ENCODE measurements at places on chromosomes 12 and 14.

GRCh38 chr12:120170631-120171030 is 23.9 kb downstream of the GCN1 start:
- no peak for DNase-seq

DNA sequence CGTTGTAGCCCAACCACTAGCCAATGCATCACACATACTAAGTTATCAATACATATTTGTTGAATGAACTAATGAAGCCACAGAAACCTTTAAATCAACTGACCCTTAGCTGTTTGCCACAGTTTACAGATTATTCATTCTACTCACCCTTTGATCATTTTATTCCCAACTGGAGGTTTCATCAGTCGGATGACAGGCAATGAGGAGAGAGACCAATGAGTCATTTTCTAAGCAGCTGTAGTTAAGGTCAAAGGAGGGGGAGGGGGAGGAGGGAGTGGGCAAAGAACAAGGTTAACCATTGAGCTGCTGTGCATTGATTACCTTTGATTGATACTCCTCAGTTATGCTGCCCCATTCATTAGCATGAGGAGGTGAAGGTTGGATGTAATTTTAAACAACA is 469.5 kb downstream of the VRK1 start:
- no peak for DNase-seq

- DNase-seq, result no peak
These were observed 145.0 kb downstream of the WIF1 start for GRCh38 chr12:64976131-64976530.

GRCh38 chr12:52261208-52261484 is 13.3 kb upstream of the KRT86 start:
- no peak for DNase-seq

GRCh38 chr14:49549881-49550280 is 36.3 kb downstream of the RPS29 start:
- DNase-seq, result no peak

DNA sequence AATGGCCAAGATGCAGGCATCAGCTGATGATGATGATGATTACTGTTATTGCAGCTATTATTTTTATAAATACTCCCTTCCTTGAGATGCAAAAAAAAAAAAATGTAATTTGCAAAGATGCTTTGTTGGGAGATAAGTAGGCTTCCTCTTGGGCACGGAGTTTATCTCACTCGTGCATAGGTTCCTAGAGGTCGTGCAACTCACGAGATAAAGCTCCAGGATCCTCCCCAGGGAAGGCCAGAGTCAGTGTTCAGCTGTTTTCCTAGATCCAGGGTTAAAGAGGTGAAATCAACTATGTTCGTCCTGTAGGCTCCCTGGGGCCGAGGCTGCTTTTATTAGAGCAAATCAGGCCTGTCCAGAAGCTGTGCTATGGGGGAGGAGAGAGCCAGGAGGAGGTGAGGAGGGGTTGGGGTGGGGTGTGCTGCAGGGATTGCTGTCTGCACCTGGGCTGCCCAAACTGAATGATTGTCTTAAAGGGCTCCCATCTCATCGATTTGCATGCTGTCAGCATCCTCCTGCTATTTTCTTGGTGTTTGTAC is 270.3 kb downstream of the NRXN3 start:
- DNase-seq, result no peak

GRCh38 chr14:51147183-51147582 is 52.3 kb upstream of the TRIM9 start:
- DNase-seq, result no peak

DNA sequence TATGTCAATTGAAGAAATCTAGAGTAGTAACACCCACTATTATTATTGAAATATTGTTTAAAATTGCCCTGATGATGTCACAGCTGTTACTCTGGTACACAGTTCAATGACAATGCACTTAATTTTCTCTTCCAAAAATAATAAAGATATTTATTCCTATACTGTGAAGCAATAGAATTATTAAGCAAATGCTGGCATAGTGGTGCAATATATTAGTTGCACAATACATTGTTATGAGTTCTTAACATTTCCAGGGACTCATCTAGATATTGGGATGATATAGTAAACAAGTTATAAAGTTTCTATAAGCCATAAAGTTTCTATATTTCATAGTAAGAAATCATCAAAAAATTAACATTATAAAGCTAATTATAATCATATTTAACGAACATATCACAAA is 897.8 kb downstream of the LRFN5 start:
- no peak for DNase-seq

DNA sequence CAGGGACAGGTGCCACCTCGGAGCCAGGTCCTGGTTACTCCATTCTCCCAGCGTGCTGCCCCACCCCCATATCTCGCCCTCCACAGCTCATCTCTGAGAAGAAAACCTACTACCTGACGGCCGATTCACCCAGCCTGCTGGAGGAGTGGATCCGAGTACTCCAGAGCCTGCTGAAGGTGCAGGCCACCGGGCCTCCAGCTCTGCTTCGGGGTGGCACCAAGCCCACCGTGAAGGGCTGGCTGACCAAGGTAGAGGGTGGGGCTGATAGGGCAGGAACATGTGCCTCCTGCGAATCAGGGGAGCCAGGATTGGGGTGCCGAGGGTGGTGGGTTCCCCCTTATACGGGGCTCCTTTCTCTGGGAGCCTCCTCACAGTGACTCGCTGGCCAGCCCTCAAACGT is 25.9 kb downstream of the PIGH start:
- no peak for DNase-seq

DNA sequence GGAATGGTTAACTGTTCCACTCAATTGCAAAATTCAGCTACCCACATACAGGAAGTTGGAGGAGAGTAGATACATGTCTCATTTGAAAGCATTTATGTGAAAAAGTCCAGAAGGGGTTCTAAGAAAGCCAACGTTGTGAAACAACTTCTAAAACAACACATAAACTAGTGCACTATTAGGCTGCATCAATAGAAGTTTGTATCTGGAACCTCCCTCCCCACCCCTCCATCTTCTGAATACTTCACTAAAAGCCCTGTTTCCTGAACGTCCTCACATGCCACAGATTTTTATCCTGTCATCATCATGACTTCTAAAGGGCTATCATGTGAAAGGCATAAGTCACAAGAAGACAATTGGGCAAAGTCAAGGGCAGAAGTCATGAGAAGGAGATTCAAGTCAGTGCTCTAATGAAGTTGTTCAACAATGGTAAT is 5.5 kb downstream of the KRT79 start:
- DNase-seq, result no peak

- no peak for DNase-seq
These were observed 35.4 kb downstream of the RAD52 start for GRCh38 chr12:913919-914698.

DNA sequence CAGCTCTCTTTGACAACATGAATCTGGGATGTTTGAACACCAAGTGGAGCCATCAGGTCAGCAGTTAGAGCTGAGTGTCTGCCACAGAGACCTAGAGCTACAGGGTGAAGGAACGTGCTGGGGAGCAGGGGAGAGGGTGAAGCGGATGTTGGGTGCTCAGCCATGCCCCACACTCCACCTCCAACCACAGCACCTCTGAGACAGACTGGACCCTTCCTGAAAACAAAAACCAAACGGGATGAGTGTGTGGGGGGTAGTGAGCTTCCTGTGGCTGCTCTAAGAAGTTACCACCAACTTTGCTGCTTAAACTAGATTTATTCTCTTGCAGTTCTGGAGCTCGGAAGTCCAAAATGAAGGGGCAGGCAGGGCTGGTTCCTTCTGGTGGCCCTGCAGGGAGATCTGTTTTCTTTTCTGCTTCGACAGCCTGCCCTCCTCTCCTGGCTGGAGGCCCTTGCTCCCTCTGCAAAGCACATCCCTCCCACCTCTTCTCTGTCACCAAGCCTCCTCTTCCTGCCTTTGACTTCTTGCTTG is 5.6 kb upstream of the GOLGA3 start:
- no peak for DNase-seq

GRCh38 chr12:1539135-1539534 is 55.2 kb downstream of the FBXL14 start:
- no peak for DNase-seq

GRCh38 chr12:99736760-99737269 is 89.3 kb downstream of the GARIN6 start:
- no peak for DNase-seq

DNA sequence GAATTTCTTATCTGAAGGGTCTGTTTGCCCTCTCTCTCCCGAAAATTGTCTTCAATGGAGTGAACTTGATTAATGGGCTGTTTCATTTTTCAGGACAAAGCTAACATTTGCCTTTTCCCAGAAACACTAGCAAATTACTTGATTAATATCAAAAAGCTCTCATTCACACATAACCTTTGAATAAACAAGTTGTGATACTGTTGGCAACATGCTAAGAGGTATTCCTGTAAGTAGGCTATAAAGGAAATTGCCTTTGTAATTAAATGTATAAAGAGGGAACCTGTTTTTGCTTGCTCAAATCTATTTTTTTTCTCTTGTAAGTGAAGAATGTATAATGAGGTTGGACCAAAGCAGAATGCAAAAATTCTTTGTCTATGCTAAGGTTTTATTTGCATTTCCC is 457.2 kb downstream of the TMTC2 start:
- DNase-seq, result peak; percentile 41

- no peak for DNase-seq
These were observed 75.1 kb upstream of the NUDT4 start for GRCh38 chr12:93302331-93303229.

DNA sequence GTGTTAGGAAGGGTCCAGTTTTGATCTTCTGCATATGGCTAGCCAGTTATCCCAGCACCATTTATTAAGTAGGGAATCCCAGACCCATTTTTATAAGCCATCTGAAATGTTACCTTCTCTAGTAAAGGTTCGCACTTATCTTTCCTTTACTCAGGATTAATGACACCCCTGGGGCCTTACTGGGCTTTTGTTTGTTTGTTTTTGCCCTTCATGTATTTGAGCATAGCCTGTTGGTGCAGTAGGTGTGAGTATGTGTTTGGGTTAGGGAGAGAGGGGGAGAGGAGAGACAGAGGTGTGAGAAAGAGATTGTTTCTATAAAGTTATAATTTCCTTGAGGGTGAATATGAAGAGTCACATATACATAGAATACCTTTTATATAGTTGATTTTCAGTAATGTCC is 96.9 kb downstream of the AKAP6 start:
- no peak for DNase-seq

- peak; percentile 94 for DNase-seq
These were observed 59.9 kb upstream of the FBRSL1 start for GRCh38 chr12:132429946-132430643.

- DNase-seq, result no peak
These were observed 1262.3 kb upstream of the USP15 start for GRCh38 chr12:60997869-60998378.

- DNase-seq, result no peak
These were observed 137.9 kb upstream of the ARID2 start for GRCh38 chr12:45591635-45592034.

GRCh38 chr14:55851301-55851700 is 266.9 kb upstream of the PELI2 start:
- DNase-seq, result no peak

GRCh38 chr12:107564946-107565345 is 120.7 kb upstream of the PWP1 start:
- DNase-seq, result no peak

DNA sequence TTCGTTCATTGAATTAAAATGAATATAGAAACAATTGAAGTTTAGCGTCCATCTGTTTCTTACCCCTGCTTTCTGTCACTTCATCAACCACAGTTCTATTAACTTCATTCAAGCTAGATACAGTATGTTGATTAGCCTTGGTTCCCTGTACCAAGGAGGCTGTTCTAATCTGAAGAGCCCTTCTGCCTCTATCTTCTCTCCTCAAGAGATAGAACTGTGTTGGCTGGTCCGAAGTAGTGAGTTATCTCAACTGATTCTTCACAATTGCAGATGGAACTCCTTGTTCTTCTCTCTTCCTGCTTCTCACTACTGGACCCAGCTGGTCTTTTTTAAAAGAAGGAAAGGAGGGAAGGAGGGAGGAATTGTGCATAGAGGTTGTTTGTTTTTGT is 82.1 kb upstream of the TRAF3 start:
- no peak for DNase-seq

GRCh38 chr14:68084256-68084655 is 264.7 kb downstream of the RAD51B start:
- peak; percentile 14 for DNase-seq

GRCh38 chr12:39541471-39541870 is 78.1 kb downstream of the ABCD2 start:
- DNase-seq, result no peak

GRCh38 chr12:103880299-103881142 is 39.5 kb upstream of the NT5DC3 start:
- DNase-seq, result peak; percentile 78

DNA sequence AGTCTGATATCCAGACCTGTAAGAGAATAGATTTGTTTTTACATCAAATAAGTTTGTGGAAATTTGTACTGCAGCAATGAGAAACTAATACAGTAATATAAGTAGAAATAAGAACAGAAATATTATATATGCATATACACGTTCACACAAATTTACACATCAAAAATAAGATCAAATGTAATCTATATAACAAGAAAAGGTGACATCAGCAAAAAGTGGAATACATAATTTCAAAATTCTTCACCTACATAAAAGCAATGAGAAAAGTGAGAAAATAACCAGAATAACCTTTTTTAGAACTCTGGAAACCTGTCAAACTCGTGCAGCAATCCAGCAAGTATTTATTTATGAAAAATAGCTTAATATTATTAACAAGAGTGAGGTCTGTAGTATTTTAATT is 1124.6 kb upstream of the ATXN7L3B start:
- DNase-seq, result no peak

DNA sequence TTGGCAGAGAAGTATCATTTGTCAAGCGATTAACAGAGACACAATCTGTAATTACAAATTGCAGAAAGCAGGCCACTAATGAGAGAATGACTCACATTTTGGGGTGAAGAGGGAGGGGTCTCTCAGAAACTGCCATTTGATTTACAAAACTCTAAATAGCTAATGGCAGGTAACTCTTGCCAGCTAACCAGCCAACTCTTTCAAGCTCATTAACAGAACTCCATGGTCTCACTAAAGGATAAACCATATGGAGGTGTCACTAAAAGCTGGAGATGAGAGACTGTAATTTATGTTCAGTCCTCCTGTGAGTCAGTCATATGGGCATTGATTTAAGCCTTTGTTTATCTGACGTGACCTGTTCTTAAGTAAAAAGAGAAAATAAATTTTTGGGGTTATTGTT is 336.4 kb downstream of the FOXG1 start:
- DNase-seq, result peak; percentile 63

GRCh38 chr12:93848523-93849101 is 171.4 kb downstream of the CRADD start:
- no peak for DNase-seq

DNA sequence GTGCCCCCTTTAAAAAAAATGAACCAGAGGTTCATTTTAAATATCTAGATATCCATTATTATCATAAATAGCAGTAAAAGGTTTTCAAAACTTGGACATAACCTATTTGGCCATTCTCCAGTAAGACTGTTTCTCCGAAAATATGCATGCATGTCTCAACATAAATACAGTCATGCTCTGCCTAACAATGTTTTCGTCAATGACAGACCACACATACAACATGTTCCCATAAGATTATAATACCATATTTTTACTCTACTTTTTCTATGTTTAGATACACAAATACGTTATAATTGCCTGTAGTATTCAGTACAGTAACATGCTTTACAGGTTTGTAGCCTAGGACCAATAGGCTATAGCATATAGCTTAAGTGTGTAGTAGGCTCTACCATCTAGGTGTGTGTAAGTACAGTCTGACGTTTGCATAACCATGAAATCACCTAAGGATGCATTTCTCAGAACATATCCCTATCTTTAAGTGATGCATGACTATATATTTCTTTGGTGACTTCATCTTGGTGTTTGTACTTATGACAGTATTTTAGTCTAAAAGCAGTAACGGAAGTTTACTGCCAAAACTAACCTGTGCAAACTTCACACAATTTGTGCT is 3.2 kb downstream of the TMEM19 start:
- DNase-seq, result no peak
